ENCODE measurements at places on chromosomes 2 and 18. TPM values are rescaled to one million over a fixed set of nuclear protein-coding genes. Genes with fewer than 3 reads are reported as not detected.

The NRBP1 gene
- total RNA-seq = 125 TPM

The ELOA2 gene
- not detected for total RNA-seq

The EIF2AK2 gene
- total RNA-seq = 8.4 TPM

The NEU2 gene
- not detected for total RNA-seq

The RND3 gene
- 11.0 TPM for total RNA-seq

The UGT1A4 gene
- not detected for total RNA-seq

The SDC1 gene
- not detected for total RNA-seq

The HOXD11 gene
- total RNA-seq = 0.24 TPM

The CD302 gene
- total RNA-seq = 8.3 TPM

The DCDC2C gene
- total RNA-seq = not detected

The RBM43 gene
- total RNA-seq = 0.51 TPM
